NCI-H82 (cell line): ENCODE measurements at places on chromosomes 13 and 19.
A peak's percentile ranks its signal among the peaks of the same experiment; 100 is the strongest.

DNA sequence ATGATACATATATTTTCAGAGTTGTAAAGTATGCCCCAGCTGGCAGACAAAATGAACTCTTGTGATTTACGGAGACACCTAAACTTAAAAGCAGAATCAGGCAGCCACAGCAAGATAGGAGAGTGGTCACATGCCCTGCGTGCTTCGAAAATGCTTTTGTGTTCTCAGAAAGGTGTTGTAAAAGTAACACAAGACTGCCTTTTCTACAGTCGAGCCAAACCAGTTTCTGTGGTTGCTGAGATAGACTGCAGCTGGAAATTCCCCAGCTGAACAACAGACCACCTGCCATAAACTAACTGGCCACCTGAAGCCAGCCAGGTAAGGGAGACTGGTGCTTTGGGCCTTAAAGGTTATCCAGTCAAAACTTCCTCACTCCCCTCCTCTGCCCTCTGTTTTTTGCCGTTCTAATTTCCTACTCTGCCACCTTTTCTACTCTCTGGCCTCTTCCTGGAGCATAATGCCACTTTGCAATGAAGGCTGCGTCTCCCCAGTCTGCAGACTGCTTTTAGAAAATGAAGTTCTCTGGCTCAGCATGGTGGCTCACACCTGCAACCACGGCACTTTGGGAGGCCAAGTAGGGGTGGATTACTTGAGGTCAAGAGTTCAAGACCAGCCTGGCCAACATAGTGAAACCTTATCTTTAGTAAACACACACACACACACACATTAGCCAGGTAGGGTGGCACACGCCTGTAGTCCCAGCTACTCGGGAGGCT is 381.2 kb upstream of the SLITRK1 start:
- DNase-seq = no peak

DNA sequence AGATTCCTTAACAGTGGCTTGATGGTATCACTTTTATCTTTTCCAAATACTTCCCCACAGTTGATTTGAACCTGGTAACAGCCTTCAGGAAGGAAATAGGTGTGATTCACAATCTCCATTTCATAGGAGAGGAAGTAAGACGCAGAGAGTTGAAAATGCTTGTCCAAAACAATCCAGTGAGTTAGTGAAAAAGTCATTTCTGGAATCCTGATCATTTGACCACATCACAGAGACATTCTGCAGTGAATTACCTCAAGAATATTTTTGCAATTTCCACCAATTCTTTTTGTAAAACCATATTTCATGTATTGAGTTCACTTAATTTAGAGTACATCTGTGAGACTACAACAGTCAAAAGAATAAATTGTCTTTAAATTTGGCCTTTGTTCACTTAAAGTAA is 292.8 kb downstream of the DCLK1 start:
- no peak for DNase-seq

DNA sequence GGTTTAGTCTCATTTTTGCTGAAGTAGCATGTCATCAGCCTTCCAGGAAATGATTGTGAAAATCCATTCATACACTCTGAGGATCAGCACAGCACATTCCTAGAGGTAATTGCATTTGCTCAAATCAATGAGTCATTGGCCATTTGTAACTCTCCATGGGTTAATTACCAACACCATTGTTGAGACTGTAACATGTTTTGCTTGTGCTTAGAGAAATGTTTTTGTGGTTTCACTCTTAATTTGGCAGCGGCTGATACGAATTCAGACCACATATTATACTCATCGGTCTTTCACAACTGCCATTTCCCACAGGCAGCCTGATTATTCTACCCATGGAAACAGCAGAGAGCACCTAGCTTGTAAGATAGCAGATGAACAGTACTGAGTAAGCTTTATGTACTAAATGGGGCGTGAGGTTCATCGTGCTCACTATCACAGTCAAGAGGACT is 110.3 kb downstream of the NHLRC3 start:
- DNase-seq = peak; percentile 38

DNA sequence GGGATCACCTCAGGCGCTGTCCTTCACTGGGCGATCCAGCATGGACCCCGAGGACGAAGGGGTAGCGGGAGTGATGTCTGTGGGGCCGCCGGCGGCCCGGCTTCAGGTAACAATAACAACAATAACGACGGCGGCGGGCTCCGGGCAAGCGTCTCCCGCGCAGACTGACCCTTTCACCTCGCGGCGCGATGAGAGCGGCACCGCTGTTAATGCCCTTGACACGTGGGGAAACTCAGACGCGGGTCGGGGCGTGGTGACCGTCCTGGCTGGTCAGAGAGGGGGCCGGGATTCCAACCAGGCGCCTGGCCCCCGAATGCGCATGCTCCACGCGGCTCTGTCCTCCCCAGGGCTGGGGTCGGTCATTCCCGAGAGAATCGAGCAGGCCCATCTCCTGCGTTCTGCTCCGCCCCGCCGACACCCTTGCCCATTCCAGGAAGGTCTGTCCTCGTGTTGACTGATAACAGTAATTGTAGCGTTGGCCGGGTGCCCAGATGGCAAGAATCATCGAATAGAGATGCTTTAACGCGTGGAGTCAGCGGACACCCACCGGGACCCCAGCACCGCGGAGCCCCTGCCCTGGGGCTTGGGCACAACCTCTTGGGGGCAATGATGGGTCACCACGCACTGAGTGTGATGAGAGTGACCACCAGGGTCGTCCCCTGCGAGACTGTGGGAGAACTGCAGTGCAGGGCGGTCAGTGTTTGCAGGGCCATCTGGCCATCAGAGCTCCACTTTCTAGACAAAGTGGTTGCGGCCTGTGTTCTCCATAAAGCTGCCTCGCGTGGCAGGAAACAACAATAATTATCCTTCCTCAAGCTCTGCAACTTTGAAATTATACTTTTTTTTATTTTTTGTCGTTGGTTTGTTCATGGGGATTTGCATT is 528 bp downstream of the ZNF8 start:
- peak; percentile 80 for DNase-seq

GRCh38 chr19:23571175-23571574 is 115.8 kb downstream of the ZNF675 start:
- DNase-seq = no peak

- DNase-seq = peak; percentile 77
These were observed 5.7 kb downstream of the ACTN4 start for GRCh38 chr19:38653028-38653571.

- no peak for DNase-seq
These were observed 58.4 kb downstream of the COL4A1 start for GRCh38 chr13:110248449-110249143.

DNA sequence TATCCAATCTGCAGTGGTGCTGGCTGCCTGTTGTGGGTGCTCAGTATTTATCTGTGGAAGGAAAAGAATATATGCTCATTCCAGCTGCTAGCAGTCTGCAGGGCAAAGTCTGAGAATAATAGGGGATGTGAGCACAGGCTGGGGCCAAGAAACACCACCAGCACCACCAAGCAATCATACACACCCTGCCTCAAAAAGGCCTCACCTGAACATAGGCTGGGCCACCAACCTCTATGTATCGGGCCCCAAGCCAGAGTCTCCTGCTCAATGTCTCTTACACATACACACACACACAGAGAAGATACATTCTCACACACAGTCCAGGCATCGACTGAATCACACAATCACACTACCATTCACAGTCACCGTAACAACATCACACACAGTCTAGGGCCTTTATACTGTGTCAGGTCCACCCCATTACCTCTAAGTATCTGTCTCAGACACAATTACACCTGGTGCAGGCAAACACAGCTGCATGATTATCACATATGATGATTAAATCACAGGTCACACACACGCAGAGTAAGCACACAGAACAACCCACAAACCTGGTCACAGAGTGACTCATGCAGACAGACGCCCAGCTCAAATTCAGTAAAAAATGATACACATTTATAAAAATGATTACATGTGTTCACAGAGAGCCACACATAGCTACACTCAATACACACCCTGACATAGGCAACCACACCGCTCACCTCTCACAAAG is 1.3 kb upstream of the ZSCAN22 start:
- DNase-seq = no peak

GRCh38 chr19:15280048-15280725 is 47.9 kb upstream of the EPHX3 start:
- peak; percentile 91 for DNase-seq

GRCh38 chr13:22120646-22121045 is 449.8 kb downstream of the FGF9 start:
- no peak for DNase-seq

GRCh38 chr13:83905641-83906040 is 23.4 kb upstream of the SLITRK1 start:
- DNase-seq = no peak

DNA sequence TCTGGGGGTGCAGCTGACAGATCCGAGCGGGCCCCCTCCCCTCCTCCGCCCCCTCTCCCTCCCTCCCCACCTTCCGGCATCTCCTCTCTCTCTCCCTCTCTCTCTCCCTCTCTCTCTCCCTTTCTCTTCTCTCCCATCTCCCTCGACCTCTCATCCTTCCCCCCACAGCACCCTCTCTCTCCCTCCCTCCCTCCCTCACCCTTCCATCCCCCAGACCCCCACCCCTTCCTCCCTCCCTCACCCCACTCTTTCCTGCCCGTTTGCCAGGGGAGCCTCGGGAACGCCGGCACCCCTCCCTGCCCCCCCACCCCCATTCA is 666 bp downstream of the CELF5 start:
- no peak for DNase-seq

- no peak for DNase-seq
These were observed 2702.6 kb downstream of the PCDH9 start for GRCh38 chr13:64527561-64527960.

GRCh38 chr13:83732755-83733154 is 149.5 kb downstream of the SLITRK1 start:
- no peak for DNase-seq

DNA sequence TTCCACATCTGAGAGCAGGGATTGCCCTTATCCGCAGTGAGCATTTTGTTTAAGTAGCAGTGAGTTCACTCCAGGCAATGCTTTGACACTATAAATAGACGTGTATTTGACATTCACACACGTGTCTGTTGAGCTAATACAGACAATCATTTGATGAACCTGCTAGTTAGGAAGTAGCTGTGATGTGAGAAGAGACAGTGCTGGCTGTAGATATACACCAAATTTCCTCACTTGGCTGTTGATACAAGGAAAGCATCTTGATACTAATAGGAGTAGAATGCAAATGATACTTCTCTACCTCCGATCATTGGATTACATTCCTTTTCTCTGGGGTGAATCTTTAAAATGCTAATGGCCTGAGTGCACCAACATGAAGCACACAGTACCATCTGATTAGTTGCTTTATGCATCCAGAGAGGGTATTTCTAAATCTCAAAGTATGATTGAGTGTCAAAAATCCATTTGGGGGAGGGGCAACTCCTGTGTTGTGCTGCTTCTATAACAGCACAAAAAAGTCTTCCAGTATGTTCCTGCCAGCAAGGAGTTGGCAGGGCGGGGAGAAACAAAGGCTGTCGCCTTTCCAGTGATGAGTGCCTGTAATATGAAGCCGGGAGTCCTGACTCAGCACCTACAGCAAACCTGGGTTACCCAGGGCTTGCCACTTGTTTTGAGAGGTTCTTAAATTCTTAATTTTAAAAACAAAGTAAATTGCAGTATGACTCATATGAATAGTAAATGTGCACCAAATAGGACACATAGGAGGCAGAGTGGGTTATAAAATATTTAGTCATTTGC is 7.0 kb downstream of the CUL4A start:
- peak; percentile 16 for DNase-seq

DNA sequence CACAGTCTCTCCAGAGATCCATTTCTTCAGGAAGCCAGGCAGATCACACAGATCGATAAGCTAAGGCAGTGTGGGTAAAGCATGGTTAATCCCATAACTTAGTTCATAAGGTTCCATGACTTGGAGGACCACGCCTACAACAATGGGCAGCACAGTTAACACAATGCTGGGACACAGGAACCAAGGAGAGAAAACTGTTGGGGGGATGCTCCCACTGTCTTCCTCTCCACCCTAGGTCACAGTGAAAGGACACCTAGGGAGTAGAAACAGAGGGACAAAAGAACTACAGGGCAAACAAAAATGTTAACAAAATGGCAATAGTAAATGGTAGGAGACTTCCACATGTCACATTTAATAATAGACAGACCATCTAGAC is 20.8 kb upstream of the ZNF181 start:
- no peak for DNase-seq

GRCh38 chr19:47225746-47226425 is 5.1 kb downstream of the BBC3 start:
- peak; percentile 94 for DNase-seq

DNA sequence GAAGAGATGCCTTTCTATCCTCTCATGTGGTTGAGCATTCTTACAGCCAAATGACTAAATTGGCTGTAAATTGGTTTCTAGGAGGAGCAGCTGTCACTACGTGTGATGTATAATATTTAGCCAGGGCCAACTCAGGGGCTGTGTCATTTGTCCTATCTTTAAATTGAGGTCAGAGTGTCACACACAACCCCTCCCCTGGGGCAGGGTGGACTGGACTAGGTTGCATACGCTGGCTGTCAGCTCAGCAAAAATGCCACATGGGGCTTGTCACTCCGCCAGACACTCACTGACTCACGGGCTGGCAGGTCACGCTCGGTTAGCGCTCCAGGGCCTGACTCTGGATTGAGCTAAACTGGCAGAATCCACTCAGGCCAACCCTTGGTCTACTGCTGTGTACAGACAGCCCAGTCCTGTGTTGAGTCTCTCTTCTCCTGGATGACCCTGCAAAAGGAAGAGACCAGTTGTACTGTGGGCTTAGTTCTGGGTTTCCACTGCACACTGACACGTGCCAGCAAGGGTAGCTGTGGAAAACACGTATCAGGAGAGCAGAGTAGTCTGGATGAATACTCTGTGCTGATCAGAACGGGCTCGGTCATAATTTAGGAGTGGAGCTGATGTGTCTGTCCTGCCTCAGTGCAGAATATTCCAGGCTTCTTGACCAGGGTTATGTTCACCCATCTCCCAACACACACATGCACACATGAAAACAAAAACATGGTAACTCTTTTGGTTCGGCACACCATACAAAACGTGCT is 29.1 kb downstream of the SHISA2 start:
- DNase-seq = no peak

- peak; percentile 72 for DNase-seq
These were observed 665 bp downstream of the GPX4 start for GRCh38 chr19:1104311-1105007.

DNA sequence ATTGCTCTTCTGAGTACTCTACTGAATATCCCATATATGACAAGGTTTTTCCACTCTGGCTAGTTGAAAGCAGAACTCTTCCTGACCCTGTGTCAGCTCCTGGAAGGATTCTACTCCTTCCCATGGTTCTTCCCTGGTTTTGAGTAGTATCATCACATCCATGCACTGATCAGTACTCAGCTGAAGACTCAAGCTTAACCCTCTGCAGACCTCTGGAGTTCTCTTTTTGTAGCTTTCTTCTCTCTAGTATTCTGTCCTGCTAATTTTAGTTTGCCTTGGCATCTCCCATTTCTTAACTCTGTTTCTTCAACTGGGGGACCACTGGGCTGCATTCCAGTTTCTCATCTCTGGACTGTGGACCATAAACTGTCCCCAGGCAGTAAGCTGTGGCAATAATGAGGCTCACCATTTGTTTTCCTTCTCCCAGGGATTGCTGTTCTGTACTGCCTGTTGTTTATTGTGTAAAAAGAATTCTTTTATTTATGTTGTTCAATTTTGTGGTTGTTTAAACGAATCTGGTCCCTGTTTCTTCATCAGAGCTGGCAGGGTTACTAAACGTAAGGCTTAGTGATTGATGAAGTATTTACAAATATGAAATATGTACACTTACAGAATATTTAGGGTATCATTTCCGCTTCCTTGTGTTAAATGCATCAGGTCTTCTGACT is 19.7 kb downstream of the LPAR6 start:
- DNase-seq = no peak

- no peak for DNase-seq
These were observed 389.5 kb downstream of the PCDH9 start for GRCh38 chr13:66840621-66841020.
